ENCODE measurements at places on chromosomes 12 and 14.

- no peak for DNase-seq
Observed at GRCh38 chr12:12562016-12562483, 613 bp downstream of the DUSP16 start.

GRCh38 chr12:19846574-19846973 is 407.3 kb downstream of the AEBP2 start:
- no peak for DNase-seq

GRCh38 chr12:97336900-97337751 is 125.5 kb upstream of the RMST start:
- DNase-seq: no peak

DNA sequence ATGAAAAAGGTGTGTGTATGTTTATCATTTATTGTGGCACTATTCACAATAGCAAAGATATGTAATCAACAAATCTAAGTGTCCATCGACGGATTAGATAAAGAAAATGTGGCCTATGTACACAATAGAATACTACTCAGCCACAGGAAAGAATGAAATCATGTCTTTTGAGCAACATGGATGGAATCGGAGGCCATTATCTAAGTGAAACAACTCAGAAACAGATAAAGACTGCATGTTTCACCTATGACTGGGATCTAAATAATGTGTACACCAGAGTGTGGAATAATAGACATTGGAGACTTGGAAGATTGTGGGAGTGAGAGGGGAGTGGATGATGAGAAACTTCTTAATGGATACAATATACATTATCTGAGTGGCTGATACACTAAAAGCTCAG is 44.0 kb downstream of the CCER1 start:
- DNase-seq: no peak

GRCh38 chr14:68215629-68216028 is 396.1 kb downstream of the RAD51B start:
- DNase-seq: no peak

GRCh38 chr14:73162251-73162650 is 25.9 kb downstream of the PSEN1 start:
- DNase-seq: no peak

DNA sequence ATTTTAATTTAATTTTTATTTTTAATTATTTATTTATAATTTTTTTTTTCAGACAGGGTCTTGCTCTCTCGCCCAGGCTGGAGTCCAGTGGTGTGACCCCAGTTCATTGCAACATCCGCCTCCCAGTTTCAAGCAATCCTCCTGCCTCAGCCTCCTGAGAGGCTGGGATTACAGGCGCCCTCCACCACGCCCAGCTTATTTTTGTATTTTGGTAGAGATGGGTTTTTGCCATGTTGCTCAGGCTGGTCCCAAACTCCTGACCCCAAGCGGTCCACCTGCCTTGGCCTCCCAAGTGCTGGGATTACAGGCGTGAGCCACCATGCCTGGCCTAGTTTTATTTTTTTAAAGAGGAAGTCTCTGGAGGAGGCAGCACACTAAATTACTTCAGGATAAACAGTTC is 13.7 kb upstream of the PEBP1 start:
- no peak for DNase-seq

DNA sequence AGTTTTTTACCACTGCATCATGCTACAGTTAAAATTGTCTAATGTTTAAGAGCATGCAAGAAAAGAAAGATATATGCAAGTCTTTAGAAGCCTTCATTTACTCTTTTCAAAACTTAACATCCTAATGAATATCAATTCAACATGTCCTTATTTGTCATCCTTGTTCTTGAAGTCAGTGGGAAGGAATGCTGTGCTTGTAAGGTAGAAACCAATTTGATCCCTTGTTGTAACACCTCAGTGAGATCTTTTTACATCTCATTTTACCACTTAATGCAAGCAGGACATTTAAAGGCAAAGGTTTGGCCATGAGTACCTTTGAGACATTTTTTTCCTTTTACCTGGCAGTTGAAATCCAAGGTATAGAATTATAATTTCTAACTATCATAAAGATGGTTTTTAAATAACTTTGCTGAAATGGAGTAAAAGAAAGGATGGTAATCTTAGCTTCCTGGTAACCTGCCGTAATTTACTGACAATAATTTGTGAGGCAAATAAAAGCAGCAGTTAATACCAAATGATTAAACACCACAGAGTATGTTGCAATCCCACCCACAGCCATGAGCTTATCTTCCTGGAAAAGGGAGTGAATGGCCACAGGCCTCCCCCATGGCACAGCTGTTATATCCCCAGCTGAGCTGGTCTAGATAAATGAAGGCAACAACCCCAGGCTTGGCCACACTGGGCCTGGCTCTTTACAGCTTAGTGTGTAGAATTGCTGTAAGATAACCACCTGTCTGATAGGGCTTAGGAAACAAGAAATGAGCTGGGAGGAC is 33.2 kb upstream of the STRN3 start:
- no peak for DNase-seq

DNA sequence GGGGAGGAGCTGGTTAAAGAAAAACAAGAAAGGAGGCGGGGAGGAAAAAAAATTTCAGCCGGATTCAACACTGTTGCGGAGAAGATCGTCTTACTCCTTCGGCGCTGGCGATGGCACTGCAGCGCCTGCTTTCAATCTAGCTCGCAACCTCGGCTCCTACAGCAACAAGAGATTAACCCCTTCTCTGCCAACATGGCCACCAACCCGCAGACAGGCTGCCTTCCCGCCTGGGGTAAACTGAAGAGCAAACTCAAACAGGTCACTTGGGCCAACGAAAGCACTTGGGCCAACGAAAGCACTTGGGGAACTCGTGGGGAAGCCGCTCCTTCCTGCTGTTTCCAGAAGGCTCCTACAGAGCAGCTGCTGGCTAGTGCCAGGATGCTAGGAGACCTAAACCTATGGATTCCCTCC is 73.7 kb downstream of the CIT start:
- no peak for DNase-seq

DNA sequence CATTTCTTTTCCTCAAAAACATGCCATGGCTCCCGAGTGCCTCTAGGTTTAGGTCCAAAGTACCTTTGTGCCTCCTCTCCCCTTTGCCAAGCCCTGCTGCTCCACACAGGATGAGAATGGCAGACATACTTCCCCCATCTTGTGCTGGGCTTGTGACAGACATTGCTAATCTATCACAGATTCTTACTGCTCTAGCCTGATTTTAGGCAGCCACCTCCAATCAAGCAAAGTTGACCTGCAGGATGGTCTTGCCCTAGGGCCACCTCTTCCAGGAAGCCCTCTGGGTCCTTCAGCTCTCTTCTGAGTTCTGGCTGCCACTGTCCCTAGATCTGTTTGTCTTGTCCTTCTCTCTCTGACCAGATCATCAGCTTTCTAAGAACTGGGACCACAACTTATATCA is 20.5 kb downstream of the FOXN4 start:
- DNase-seq: no peak

DNA sequence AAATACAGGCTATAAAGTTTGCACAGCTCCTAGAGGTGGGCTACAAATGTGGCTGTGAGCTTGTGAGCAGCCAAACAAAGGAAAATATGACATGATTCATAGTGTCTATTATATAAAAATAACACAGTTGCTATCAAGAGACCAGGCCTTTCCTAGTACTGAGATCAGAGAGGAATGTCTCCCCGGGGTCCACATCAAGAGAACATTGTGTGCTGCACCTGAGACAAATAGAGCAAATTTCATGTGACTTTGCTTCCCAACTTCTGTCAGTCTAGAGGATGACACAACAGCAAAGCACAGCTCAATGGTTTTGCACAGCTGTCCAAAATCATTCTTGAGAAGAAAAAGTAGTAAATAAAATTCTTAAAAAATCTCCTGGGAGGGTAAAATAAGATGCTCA is 297.5 kb upstream of the PRKD1 start:
- no peak for DNase-seq

GRCh38 chr14:73463411-73463810 is 5.1 kb upstream of the NUMB start:
- no peak for DNase-seq

DNA sequence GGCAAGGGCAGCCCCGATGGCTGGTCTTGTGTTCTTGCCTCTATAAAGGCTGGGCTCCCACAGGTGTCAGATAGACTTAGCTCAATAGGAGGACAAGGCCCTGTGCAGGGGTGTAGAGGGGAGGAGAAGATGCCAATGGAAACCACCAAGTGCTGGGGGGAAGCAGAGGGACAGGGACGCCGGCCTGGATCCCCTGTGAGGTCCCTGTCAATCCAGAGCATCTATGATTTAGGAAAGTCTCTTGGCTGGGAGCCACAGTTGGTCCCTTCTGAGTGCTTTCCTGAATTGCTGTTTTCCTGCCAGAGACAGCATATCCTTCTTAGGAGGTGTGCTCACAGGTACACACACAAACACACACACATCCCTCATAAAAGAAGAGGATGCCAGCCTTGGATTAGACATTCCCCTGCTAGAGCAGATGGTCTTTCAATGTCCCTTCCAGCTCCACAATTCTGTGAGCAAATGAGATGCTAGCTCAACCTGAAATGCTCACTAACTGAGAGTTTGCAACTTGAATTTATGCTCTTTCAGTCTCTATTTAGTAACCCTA is 62.7 kb downstream of the TTC7B start:
- no peak for DNase-seq

DNA sequence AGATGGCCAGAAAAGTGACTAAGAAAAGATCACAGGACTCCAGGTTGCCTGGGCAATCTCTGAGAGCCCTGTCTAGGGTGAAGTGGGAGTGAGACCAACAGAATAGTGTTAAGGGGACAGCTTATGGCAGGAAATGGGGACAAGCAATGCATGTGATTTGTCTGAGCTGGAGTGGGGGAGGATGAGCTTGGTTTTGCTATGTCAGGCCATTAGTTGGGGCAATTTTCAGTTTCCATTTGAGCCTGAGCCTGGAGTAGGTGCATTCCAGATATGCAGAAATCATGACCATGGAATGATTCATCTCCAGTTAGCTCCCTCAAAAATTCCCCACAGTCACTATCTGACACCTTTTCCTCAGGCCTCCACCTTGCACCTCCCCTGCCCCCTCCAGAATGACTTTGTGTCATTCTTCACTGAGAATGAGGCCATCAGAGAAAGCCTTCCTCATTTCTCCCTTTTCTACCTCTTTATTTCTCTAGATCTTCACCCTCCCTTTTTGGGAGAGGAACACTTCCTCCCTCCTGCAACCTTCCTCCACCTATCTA is 150.9 kb upstream of the PLEKHG7 start:
- no peak for DNase-seq

GRCh38 chr12:120625557-120626419 is 14.6 kb upstream of the CABP1 start:
- DNase-seq: no peak

GRCh38 chr12:98754095-98754494 is 109.0 kb downstream of the APAF1 start:
- no peak for DNase-seq

DNA sequence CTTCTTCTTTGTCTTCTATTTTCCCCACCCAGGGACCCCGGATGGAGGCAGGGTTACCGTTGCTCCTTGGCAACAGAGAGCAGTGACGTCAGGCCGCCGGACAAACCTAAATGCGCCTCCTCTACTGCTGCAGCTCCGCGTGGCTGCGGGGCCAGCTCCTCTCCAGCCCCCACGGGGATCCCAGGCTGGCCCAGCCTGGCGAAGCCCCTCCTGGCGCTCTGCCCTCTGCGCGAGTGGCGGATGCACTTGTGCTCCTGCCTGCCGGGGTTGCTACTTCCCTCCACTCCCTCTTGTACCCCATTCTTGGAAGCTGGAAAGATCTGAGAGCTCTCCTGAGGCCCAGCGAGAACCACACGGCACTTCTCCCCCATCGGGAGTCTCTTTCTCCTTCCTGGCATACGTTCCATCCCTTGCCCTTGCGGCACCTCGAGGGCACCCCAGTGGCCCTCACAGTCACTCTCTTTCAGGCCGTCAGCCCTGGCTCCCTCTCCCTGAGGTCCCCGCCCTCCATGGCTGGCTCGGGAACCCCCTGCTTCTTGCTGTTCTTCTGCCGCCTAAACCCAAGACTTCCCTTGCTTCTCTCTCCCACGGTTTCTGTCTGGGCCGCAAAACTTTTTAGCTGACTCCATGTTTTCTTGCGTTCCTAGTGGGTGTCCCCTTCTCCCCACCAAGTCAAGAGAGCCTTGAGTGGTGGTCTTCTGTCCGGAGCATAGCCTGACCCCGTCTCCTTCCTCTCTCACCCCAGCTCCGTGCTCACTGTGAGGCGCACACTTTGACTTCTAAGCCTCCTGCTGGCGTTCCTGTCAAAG is 121.7 kb downstream of the PAPOLA start:
- no peak for DNase-seq

DNA sequence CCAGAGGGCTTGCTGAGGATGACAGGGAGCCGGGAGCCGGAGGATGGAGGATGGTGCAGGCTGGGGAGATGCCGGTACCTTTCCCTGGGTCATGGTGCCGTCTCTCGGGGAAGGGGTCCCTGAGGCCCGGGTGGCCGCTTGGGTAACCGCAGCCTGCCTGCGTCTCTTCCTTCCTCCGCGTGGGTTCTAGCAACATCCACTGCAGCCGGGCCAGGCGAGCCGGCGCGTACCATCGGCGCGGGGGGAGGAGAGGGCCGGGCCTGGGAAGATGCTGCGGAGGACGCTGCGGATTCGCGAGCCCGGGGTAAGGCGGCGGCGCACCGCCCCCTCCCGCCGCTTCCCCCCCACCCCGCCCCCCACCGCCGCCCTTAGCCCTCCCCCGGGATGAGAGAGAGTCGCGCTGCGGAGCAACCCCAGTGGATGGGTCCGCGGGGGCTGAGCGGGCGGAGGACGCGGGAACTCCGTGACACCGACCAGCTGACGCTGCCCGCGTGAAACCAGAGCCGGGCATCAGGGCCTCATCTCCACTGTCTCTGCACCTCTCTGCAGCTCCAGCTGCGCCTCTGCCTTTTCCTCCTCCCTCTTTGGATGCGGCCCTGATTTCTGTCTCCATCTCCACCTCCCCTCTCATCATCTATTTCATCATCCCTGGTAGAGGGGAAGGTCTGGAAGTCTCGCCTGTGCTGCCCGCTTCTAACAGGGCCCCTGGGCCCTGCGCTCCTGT is at the start of gene FAIM2:
Gene FAIM2, minus strand, starts transcription at position 201 of the 724 bp plus-strand sequence. Its CDS starts 108 bp downstream, at position 93.
- no peak for DNase-seq

DNA sequence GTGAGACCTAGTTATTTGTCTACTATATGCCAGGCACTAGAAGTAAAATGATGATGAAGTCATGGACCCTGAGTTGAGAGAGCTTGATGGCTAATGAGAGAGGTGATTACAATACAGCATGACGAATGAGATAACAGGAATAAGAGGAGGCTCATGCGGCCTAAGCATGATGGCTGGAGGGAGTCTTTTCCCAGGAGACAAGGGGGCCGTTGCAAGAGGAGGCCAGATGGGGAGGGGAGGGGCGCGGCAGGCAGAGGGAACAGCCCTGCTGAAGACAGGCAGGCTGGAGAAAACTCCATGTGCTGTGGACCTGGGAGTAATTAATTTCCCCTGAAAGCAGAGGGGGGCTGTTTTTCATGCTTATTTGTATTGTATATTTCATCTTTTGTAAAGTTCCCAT is 144.7 kb upstream of the RFLNA start:
- DNase-seq: no peak

DNA sequence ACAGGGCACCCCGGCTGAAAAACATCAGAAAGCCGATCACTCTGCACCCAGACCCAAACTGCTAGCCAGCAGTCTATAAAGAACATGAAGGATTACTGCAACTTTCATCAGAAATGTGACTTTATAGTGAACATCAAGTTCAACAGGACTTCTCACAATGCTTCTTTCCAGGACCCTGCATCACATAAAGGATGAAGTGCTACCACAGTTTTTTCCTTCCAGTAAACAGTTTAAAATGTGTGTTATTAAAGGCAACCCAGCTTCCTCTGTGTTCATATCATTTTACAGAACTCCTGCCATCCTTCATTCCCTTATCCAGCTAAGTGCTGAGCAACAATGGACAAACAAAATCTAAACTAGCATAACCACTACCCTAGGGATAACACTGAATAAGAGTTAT is 280.3 kb upstream of the DIO2 start:
- DNase-seq: no peak

- DNase-seq: no peak
Observed at GRCh38 chr12:6364044-6364374, 11.4 kb downstream of the SCNN1A start.
